ENCODE measurements at places on chromosomes 11 and 22.

DNA sequence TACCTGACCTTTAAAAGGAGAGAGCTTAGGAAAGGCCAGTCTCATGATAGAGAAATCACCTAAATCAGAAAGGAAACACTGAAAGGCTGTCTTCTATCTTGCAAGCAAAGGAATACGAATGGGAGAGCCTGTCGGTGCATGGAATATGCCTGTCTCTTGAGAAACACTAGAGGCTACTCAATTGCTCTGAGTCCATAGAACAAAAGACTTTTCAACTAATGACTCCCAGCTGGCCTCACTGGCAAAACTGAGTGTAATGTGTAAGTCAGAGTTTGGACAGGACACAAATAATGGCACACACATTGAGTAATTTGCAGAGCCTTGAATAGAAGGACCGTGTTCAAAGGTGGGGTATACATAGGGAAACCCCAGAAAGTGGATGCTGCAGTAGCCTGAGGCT lies 171.0 kb upstream of the ARHGAP20 start:
- DNase-seq, result no peak

DNA sequence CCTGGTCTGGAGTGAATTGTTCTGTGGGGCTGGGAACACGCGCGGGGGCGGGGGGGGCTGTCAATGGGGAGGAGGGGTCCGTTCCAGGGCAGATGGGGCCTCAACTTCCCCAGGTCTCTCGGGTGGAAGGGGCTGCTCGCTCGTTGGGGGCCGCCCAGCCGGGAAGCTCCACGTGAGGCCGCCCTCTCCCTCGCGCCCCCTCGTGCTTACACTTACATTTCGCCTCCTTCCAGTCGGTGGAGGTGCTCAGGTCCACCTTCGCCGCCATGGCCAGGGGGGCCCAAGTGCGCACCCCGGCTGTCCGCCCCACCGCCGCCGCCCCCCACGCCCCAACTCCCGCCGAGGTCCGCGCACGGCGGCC lies 452 bp downstream of the MACROD1 start:
- DNase-seq, result peak; percentile 37

DNA sequence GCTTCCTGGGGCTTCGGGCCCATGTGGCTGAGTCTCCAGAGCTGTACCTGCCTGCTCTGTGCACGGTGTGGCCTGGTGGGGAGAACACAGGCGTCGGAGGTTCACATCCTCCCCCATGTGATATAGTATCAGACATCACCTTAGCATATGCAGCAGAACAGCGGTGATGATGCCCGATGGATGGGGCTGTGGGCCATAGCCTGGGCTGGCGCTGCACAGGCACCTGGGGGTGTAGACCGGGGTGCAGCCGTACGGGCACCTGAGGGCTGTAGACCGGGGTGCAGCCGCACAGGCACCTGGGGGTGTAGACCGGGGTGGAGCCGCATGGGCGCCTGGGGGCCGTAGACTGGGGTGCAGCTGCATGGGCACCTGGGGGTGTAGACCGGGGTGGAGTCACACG lies 29.2 kb downstream of the NADSYN1 start:
- no peak for DNase-seq

GRCh38 chr11:94623120-94623735 lies 56.1 kb downstream of the PIWIL4 start:
- DNase-seq, result peak; percentile 57

- no peak for DNase-seq
Measured at GRCh38 chr11:123308077-123308476, 113.0 kb upstream of the CLMP start.

GRCh38 chr11:69515271-69516245 lies 34.1 kb downstream of the LINC01488 start:
- DNase-seq, result no peak

DNA sequence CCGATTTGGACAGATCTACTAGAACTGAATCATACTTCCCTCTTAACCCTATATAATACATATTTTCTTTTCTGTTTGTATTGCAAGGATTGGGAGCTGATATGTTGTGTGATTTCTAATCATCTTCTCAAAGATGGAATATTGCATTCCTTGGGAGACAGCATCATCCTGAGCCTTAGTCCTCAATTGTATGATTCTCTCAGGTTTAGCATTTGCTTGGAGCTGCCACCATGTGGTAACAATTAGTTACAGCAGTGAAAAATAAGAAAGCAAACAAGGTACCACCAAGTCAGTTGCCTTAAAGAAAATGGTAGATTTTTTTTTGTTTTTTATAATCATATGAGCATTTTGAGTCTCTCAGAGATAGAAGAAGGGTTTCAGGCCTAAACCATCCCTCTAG lies 11.9 kb downstream of the SNX19 start:
- no peak for DNase-seq

GRCh38 chr22:47061226-47061625 lies 298.8 kb downstream of the TBC1D22A start:
- DNase-seq, result no peak

DNA sequence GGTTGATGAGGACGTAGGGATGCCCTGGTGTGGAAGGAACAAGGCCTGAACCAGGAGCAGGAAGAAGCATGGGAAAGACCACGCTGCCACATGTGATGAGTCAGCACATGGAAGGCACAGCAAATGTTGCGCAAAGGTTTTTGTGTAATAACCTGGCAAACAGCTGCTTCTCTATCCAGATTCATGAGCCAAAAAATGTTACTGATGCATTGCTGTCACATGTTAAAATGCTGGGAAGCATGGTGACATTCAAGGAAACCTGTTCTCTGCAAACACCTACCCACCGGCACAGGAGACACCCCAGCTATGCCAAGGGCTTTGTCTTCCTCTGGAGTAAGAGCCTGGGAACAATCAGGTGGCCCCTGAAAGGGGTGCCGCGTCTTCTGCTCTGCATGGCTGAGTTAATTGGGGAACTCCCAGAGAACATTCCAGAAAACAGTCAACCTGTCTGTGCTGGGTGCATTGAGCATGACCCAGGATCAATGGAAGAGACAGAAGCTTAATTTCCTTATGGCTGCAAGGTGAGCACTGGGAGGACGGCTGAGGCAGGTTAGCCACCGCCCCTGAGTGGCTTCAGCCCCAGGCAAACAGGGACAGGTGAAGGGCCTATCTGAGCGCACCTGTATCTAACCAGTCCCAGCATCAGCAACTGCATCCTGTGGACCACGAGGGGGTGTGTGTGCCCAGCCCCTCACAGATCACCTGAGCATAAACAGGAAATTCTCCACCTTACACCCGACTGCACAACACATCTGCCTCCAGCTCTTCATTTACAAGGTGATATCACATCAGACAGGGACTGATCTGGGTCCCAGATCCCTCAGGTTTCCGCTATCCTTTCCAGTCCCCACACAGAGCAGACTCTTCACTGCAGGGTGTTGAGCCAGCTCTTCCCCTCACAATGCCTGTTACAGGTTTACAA lies 108.4 kb downstream of the GGTLC2 start:
- no peak for DNase-seq

GRCh38 chr11:37533087-37533486 lies 935.1 kb upstream of the RAG2 start:
- no peak for DNase-seq

- no peak for DNase-seq
Measured at GRCh38 chr11:117072517-117073461, 25.4 kb downstream of the SIK3 start.

DNA sequence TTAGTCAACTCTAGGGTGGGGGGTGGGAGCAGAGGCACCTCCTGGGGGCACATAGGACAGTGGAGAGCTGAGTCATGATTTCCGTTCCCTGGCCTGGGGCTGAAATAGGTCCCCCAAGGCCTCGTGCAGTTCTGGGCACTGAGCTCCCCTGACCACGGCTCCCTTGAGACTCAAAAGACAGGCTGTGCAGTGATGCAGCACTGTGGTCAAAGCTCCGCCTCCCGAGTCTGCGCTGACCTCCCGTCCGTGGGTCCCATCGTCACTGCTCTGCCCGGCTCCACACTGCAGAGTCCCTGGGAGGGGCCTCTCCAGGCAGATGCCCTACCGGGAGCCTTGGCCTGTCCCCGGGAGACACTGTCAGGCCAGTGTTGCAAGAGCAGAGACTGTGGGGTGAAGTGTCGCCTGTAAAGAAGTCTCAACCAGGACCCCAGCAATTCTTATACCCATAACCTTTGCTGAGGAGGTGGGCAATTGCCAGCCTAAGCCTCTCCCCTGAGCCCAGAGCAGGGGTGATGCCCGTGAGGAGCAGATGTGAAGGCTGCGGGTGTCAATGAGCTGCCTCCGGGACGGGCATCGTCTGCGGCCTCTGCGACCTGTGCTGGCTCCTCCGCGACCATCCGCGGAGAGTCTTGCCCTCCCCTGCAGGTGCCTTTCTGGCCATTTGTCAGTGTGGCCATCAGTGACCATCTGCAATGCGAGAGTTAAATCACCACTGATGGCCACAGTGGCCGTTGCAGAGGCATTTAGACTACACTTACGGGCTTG lies 877.3 kb downstream of the BRD1 start:
- no peak for DNase-seq

DNA sequence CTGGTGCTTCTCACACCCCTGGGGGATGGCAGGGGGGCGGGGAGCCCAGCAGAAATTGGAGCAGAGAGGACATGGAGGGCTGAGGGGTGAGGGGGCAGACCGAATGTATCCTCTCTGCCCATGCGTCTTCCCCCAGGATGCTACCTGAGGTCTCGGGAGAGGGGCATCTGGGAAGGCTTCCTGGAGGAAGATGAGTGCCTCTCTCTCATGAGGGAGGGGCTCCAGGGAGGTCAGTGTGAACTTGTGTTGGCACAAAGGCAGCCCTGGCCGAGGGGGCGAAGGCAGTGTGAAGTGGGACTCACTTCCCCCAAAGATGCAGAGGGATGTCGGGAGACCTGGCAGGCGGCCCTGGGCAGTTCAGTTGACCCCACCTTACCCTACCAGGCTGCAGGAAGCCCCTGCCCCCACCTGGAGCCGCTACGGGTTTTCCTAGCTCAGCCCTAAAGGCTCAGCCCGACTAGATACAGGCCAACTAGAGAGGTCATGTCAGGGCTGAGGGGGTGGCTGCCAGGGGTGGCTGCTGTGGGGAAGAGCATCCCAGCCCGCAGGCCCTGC lies 10.4 kb downstream of the ASCL2 start:
- DNase-seq, result no peak

- no peak for DNase-seq
Measured at GRCh38 chr22:31960767-31961166, 16.4 kb downstream of the YWHAH start.

GRCh38 chr22:50260801-50261614 lies 475 bp downstream of the MAPK12 start:
- peak; percentile 64 for DNase-seq

- DNase-seq, result peak; percentile 12
Measured at GRCh38 chr11:60265373-60266214, 14.9 kb upstream of the MS4A4A start.

GRCh38 chr11:121253951-121254350 lies 38.6 kb upstream of the SC5D start:
- DNase-seq, result no peak

DNA sequence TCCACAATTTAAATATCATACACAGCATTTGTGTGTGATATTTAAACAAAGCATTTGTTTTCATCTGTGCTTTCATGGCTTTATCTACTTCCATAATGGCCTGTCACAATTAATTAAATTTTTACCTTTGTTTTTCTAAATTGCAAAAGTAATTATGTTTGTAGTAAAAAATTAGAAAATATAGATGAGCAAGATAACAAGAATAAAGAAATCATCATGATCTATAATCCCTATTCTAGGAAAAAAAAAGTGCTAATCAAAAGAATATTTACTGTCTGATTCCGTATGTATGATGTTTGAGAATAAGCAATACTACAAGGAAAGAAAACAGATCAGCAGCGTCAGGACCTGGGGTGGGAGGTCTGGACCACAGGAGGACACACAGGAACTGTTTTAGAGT lies 149.9 kb downstream of the NCAM1 start:
- no peak for DNase-seq

DNA sequence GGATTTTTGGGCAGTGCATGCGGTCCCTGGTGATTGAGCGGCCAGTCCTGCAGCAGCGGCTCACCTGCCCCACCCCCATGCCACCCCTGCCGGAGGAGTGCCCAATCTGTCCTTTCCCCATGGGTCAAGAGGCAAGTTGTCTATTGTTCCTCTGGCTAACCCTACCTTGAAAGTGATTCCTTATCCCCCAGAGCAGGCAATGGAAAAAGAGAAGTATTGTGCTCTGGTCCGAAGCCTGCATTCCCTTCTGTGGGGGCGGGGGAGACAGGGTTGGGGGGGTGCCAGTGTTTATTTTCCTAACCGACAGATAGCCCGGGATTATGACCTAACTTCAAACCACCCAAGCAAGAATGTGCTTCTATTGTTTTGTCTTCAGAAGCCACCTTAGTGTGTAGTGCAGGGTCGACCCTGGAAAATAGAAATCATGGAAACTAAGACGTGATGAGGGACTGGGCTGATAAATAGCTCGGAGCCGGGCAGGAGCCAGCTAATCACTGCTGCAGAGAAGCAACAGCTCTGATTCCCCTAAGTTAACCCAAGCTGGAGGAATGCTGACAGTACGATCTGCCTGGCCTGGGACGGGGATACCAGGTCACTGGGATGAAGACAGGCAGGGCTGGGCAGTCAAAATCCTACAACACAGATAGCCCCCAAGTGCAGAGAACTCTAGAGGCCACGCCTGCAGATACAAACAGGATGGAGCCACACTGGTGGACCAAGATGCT lies 38.7 kb upstream of the ATXN10 start:
- no peak for DNase-seq

- DNase-seq, result no peak
Measured at GRCh38 chr11:59562292-59562691, 51.0 kb downstream of the OR4D9 start.

- DNase-seq, result no peak
Measured at GRCh38 chr22:20580179-20580578, 72.8 kb downstream of the MED15 start.

- no peak for DNase-seq
Measured at GRCh38 chr11:43998308-43998707, 49.5 kb upstream of the ACCSL start.

GRCh38 chr22:21937821-21938070 lies 14.9 kb downstream of the PPM1F start:
- no peak for DNase-seq

DNA sequence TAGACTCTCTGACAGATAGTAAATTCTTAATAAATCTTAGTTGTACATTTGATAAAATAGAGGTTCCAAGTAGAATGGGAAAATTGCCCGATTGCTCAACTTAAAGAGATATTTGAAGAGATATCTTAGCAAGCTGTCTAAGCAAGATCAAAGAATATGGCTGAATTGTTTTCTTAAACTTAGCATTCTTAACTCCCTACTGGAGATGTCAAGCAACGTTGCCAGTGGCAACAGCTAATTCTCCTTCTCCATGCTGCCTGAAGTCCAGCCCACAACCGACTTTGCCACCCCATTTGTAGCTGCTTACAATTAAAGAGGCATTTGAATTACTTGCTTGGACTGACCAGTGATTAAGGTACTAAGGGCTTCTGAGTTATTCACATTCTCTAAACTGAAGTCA lies 94.4 kb downstream of the FAM181B start:
- no peak for DNase-seq

- no peak for DNase-seq
Measured at GRCh38 chr11:12008790-12009616, 577 bp upstream of the DKK3 start.

DNA sequence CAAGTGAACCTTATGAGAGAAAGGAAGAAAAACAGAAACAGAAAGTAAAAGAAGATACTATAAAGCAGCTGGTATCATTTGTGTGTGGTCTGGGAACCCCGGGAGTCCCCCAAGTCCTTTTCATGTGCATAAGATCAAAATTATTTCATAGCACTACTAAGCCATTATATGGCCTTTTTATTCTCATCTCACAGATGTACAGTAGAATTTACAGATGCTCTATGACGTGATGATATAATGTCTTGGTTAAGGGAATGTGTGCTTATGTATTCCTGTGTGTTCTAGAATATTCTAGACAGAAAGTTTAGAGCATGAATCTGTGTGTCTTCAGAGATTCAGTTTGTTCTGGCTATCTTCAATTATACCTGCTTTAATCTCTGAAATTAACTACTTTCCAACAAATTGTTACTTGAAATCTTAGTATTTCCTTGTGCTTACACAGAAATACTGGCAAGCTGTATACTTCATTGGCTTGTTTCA lies 8.6 kb upstream of the TPP1 start:
- no peak for DNase-seq

Measured in activated CD4-positive, alpha-beta T cell treated with anti-CD3 and anti-CD28 coated beads for 48 hours (primary cell).